Activated CD4-positive, alpha-beta T cell treated with anti-CD3 and anti-CD28 coated beads, Interleukin-2, amount 10 ng/mL, durations not matched to agents 7 days and 5 days (primary cell): ENCODE measurements at places on chromosomes 11 and 22.

GRCh38 chr11:65430406-65431217, 8.0 kb downstream of the NEAT1 start:
- DNase-seq, result no peak

DNA sequence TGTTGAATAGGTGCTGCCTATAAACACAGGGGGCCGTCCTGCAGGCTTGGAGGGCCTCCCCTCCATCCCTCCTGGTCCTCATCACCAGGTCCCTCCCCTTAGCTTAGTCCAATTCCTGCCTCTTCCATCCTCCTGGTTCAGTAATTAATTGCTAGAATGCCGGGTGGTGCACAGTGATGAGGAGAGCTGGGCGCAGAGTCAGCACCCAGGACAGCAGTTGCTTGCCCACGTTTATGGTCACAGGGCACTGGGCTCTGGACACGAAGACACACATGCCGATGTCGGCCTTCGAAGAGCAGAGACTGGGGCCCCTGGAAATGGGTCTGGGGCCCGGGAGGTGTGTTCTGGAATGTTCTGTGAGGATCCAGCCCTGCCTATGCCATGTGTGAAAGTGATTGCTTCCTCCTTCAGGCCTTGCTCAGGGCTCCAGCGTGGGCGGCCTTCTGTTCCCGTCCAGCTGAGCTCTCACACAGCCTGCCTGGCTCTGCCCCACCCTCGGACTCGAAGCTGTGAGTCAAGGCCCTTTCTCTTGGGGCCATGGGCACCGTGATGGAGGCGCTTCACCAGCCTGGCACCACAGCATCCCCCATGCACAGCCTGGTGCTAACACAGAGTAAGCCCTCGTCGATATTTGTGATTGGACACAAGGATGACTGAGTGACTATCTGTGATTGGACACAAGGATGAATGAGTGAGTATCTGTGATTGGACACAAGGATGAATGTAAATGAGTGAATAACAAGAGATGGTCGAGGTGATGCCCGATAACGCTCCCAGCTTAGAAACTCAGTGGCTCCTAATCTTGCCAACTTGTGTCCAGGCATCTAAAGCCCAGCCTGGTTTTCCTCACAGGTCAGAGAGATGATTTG, 884.7 kb downstream of the BRD1 start:
- no peak for DNase-seq

GRCh38 chr11:59176330-59176729, 4.4 kb downstream of the DTX4 start:
- no peak for DNase-seq

DNA sequence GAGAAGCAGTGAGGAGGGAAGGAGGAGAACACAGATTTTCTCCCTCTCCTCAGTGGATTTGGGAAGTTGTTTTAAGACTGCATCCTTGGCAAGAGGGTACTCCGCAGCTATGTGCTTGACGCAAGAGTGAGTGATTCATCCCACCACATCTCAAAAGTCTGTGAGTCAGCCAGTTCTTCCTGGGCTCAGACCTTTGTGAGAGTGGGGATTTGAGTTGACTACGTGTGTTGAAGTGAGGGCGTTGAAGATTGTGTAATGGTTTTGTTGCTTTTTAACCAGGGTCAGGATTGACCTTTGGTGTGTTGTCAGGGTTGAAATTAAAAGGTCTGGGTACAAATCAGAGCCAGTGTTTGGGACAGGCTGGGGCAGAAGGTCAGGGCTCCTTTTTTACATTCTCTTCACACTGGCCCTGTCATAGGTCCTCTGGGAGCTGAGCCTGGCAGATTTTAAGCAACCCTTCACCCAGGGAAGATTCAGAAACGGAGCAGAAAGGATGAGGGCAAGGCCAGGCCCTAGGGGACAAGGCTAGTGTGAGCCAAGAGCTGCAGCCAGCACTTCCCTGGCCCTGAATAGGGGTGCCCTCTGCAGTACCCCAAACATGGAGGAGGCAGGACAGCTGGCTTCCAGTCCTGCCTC, 4.2 kb upstream of the C11orf86 start:
- DNase-seq, result no peak

DNA sequence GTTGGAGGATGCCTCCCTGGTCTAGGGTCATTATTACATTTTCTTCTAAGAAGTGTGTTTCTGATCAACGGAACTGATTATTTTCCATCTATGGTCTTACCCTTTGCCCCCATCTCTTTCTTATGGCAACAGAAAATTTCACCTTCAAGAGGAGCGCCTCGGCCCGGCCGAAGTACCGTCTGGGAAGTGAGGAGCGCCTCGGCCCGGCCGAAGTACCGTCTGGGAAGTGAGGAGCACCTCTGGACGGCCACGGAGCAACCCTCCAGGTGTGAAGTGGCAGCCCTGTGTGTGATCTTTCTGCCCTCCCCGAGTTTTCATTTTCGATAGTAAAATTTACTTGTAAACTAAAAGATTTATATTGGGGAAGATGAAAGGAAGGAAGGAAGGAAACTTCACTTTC, 3.1 kb upstream of the APOBEC3C start:
- no peak for DNase-seq

GRCh38 chr11:41413843-41414242, 45.6 kb downstream of the LRRC4C start:
- DNase-seq, result no peak

- DNase-seq, result no peak
These were observed 27.0 kb upstream of the AMOTL1 start for GRCh38 chr11:94741022-94741679.

DNA sequence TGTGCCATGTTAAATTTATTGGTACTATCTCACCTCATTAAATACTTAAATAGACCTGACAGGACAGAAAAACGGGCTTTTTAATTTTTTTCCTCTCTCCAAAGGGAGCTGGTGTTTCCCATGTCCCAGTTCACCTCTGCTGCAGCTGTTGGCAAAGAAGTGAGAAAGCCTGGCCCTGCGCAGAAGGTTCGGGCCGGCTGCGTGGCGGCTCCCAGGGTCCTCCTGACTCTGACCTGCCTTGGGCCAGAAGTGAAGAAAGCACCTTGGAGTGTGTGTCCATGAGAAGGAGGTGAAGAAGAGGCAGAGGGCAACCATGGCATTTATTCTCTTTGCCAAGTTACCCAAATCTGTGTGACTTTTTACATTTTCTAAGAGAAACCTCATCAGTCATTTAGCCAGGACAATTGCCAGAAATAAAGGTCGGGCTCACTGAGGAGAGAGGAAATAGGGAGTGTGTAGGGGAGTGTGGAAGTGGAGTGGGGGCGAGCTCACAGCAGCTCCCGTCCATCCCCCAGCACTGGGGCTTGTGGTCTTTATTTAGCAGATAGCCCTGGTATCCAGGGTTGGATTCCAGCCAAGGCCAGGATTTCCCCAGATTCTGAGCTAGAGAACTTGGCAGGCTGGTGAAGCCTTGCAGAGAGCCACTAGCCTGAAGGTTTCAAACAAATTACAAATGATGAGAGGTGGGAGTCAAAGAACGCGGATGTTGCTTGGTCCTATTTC, 102.4 kb upstream of the CADM1 start:
- DNase-seq, result no peak
